Stimulated activated CD8-positive, alpha-beta memory T cell treated with anti-CD3 and anti-CD28 coated beads, Interleukin-4, amount 100 ng/mL, for 1 hour (primary cell): ENCODE measurements at places on chromosomes 1 and 21.

DNA sequence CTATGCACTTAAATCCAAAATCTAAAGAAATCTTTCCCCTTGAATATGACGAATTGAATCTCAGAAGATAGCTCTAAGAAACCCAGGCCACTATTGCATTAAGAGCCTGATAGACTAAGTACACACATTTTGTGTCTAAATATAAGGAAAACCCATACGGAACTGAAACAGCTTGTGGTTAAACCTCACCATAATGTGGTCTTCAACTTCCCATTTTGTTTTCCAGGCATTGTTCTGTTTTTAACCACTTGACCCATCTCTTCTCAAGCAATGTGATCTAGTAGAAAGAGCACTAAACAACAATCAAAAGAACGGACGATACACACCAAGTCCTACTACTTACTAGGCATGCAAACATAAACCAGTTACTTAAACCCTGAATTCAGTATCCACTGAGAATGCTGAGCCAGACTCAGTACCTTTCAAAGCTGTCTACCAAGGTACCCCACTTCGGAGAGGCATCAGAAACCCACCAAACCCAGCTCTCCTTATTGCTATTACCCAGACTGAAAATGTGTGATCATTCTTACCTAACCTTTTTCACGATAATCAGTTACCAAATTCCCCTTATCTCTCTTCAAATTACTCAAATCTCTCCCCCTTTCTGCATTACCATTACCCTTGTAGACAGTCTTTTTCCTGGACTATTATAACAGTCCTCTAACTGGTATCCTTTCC, 12.8 kb downstream of the OTUD7B start:
- no peak for DNase-seq

GRCh38 chr21:25717491-25718147, 17.1 kb downstream of the ATP5PF start:
- no peak for DNase-seq

GRCh38 chr1:5067246-5067645, 412.8 kb downstream of the AJAP1 start:
- DNase-seq, result no peak

DNA sequence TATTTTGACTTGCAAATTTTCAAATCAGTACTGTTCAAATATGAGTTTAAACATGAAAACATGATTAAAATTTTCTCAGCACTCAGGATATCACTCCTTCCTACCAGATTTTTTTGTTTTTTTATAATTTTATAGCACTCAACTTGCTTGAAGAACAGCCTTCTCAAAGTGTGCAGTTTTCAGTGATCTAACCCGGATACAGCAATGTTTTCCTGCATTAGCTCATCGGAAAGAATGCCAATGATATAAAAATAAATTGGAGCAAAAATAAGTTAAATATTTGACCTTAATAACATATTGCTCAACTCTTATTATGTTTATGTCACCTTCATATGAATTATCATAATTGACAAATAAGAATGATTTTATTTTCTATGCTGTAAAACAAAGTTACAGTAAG, 766.8 kb downstream of the USP25 start:
- DNase-seq, result no peak

DNA sequence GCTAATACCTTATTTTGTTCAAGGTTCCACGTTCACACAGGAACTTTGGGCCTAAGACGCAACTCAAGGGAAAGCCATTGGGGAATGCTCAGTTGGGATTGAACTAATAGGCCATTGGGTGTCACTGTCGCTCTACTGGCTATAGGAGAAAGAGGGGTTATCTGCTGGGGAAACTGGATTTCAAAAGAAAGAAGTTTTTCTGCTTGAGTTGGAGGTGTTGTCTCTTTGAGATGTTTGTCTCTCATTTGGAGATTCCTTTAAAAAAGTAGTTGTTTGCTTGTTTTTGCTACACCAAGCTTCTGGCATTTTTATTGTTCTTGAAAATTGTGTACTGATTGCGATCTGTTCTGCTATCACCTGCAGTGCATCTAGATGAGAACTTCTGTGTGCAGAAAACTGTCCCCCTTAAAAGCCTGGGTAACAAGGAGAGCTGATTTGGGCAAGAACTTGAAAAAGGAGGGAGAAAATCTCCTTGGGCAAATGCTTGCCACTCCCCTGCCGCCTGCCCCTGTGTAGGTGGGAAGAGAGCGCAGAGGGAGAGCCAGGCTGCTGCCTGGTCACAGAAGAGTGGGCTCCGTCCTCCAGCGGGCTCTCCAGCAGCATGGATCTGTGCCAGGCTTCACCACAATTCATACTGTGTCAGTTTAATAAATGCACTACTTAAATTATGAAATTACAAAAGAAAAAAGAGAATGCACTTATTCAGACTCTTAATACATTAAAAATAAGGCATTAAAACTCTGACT, 39.9 kb downstream of the PEX14 start:
- DNase-seq, result no peak

GRCh38 chr1:156123356-156124196, 9.1 kb downstream of the LMNA start:
- no peak for DNase-seq

DNA sequence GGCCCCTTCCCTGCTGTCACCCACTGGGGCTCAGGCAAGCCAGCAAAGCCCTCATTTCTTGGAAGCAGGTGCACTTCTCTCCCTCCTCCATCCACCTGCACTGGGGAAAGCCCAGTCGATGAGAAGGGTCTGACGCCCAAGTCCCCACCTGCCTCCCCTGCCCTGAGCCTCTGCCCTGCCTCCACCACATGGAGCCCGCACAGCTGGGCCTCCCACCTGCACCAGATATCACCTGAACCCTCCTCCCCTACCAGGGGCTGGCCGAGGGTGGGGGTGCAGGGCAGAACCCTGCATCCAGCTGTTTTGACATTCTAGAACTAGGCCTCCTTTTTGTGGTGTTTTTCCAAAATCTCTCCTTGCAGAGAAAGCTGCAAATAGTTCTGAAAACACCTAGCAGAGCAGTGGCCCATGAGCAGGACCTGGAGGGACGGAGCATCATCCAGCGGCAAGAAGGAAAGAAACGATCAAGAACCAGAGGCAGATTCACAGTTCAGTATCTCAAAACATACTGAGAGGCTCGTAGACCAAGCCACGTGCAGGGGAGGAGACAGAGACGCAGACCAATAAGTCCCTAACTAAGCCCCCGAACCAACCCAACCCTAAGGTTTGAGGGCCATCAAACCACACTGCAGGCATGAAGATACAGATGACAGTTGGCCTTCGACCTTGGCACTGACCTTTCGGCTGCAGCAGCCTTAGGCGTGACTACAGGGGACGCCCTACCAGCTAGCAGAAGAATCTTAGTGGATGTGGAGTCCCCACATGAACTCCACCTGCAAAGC, 16.7 kb downstream of the CHD5 start:
- DNase-seq, result no peak

DNA sequence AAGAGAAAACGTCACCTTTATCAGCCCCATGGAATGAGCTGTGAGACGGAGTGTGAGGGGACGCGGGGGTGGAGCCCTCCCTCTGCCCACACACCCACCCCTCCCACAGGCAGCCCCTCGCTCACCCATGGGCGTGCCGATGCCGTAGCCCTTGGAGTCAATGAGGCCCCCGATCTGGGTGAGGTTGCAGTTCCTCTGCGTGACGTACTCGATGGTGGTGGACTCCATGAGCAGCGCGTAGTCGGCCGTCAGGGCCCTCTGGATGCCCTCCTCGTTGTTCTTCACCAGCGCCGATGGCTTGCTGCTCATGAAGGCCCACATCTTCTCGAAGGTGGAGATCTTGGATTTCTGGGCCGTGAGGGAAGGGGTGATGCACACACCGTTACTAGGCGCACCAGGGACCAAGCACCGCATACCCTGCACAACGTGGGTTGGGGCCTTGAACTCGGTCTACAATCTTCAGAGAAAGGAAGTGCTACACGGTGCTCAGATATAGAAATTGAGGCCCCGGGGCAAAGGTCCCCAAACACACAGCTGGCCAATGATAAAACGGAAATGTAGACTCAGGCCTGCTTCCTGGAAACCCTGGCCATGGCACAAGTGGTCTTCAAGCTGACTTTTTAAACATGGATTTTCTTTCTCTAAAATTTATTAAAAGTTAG, 228.2 kb downstream of the GRIK3 start:
- no peak for DNase-seq

GRCh38 chr1:206578068-206578977, 33.9 kb downstream of the EIF2D start:
- no peak for DNase-seq

DNA sequence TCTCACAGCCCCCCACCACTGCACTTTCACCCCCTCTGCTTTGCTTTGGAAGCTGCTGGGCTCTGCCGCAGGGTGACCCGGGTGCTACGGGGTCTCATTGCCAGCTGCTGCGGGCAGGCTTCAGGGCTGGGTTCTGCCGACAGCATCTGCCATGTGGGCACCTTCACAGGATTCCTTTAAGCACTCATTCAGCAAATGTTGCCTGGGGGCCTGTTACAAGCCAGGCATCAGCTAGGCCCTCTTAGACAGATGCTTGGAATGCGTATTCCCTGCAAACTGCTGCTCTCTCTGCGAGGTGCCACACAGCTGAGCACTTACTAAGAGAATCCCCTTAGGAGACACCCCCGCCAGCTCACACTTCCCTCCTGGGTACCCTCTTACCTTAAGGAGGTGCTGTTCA, 29.2 kb downstream of the COL16A1 start:
- no peak for DNase-seq

DNA sequence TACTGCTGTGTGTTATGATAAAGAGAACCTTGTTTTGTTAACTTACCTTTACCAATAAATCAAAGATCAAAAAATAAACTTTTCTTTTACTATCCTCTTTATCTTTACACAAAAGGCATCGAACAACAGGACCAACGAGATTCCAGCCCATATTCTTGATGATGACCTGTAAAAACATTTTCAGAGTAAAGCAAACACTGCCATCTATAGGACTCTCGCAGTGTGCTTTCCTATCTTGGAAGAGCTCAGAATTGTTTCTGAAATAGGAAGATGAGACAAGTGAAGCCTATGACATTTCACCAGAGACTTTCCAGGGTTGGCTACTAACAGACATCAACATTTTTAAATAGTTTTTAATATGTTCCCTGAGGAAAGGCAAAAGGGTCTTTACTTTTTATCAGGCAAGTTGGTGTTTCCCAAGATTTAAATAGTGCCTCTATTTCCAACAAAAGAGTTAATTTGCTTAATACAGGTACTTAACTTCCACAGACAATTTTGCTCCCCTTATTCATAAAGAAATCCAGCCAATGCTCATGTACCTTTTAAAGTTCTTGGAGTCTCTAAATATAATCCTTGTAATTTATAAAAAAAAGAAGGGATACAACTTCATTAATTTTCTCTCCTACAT, 7.3 kb downstream of the GLMN start:
- DNase-seq, result no peak

- DNase-seq, result no peak
Observed at GRCh38 chr1:154808261-154808908, 61.7 kb downstream of the KCNN3 start.

- DNase-seq, result no peak
Observed at GRCh38 chr1:233518344-233518743, 95.6 kb upstream of the KCNK1 start.

DNA sequence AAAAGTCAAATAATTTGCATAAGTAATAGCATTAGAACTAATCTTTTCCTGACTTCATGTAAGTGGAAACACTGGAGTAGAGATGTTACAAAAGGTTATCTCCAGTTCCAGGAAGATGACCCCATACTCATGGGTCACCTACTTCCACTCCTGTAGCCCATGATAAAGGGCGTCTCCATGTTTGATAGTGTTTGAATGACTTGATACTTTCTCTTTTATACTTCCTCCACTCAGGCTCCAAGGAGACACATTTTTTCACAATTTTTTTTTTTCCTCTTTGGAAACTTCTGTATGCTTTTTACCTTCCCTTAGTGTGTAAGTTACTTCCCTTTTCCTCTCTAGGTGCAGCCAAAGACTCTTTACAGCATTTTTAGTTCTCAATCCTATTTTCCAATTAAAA, 382.1 kb upstream of the B3GALT2 start:
- DNase-seq, result no peak

DNA sequence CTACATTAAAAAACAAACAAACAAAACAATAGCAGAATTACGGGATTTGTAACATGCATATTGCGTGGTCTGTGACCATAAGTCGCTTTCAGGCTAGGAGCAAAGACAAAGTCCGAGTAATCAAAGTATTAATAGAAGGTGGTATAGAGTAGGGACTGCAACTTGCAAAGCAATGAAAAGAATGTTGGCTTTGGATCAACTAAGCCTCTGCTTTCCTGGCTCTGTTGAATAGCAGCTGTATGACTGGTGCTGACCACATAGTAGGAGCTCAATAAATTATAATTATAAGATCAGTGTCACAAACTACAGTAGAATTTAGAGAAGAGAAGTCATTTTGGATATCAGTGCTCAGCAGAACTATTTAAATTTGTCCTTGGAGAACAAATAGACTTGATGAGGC, 586.4 kb downstream of the DPYD start:
- DNase-seq, result no peak

- DNase-seq, result no peak
Observed at GRCh38 chr1:243482141-243483022, 226.5 kb downstream of the SDCCAG8 start.

DNA sequence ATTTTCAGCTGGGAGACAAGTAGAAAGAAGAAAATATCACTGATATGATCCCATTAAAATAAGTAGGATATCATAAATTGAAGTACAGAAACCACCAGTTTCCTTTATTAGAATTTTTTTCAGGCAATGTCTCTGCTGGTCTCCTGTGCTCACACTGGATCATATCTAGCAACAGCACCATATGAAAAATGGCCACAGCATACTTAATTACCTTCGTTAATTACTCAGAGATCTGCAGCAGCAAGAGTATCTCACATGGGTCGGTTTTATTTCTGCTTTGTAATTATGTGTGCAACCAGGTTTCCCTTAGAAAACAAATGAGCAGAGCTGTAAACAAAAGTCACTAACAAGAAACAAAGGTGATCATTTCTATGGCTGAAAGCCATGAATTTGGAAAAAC, 287.9 kb downstream of the LRRIQ3 start:
- DNase-seq, result no peak

DNA sequence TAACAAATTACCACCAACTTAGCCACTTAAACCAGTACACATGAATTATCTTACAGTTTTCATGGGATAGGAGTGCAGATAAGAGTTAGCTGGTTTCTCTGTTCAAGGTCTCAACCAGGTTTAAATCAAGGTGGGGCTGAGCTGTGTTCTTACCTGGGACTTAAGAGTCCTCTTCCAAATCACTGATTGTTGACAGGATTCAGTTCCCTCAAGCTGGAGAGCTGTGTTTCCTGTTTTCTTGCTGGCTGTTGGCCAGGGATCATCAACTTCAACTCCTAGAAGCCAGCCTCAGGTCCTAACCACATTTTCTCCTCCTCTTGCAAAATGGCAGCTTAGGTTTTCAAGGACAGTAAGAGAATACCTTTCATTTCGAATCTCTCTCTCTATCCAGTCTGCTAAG, 123.8 kb upstream of the CHRM3 start:
- no peak for DNase-seq

DNA sequence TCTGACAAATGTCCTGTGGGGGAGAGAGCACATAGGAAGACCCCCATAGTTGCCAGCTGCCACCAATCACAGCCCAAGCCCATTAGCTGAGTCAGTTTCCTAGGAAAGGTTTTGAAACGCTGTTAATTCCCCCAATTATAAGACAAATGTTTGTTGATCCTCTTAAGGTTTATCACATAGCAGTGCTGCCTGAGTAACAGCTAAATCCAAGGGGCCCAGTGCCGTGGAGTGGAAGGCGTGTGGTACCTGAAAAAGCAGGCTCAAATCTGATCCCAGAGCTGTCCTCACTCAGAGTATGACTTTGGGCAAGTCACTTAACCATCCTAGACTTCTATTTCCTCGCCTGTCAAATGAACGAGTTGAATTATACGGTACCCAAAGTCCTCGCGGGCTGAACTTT, 69.5 kb downstream of the GRIK3 start:
- DNase-seq, result no peak
